ENCODE measurements at places on chromosomes 5 and 9.

DNA sequence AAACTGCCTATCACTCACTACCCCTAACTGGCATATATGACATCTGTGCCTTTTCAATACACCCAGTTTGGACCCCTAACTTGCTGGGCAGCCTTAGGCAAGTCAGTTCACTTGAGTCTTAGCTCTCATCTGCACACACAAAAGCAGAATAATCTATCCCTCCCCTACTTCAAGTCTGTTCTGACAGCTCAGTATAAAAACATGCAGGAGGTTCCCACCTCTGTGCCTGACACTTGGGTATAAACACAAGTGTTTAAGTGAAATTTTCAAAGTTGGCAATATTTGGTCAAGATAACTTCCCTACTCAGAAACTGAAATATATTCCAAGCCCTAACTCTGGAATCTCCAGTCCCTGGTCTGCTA, 12.6 kb downstream of the HNRNPH1 start:
- no peak for DNase-seq

DNA sequence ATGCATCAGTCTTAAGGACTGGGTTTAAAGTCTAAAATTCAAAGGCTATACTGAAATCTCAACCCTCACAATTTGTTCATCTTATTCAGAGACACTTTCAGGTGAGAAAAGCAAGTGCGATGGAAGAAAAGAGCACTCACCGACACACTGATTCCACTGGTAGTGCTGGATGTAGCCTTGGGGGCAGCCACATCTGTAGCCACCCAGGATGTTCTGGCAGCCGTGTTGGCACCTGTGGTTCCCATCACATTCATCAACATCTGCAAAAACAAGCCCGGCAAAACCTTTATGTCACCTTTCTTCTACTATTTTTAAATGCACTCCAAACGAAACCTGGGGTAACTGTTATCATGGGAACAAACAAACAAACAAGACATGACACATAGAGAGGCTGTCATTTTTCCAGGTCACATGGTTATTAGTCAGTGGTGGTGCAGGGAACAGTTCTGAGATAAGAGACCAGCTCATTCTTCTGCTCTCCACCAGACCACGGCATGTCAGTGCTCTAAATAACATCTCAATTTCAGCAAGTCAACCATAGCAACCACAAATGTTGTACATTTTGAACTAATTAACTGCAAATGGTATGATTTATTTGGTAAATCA, 188.4 kb downstream of the SLC12A2 start:
- DNase-seq, result no peak

DNA sequence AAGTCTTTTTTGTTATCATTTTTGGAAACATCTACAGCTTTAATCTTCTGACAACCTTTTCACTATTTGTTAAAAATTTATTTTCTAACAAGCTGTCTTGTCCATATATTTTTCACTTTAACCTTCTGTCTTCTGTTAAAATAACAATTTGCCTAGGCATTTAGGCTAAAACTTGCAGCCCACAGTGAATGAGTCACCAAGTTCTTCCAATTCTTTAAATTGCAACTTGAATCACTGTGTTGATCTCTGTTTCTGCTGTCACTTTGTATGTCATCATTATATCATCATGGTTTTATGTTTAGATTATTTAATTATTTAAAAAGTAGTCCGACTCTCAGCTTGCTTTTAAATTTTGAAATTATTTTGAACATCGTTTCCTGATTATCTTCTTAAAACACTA, 473.8 kb upstream of the PTPRD start:
- no peak for DNase-seq

DNA sequence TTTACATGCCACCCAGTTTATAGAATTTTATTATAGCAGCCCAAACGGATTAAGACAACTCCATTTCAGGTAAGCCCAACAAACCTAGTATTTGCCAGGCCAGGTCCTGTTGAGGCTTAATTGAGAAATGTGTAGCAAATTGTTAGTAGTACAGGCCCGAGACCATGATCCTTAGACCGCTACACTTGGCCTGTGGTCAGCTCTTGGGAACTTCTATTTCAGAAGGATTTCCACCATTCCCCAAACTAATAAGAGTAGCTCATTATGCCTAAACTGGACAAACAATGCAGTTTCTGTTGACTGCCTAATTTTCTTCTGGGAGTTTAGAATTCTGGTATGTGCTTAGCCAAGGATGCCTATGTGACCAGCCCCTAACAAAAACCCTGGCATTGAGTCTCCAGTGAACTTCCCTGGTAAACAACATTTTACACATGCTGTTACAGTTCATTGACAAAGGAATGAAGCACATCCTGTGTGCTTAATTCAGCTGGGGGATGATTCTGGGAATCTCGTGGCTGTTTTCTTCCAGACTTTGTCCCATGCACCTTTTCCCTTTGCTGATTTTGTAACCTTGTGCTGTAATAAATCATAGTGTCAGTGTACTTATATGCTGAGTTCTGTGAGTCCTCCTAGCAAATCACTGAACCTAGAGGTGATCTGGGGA, 5.6 kb upstream of the GPX3 start:
- DNase-seq, result no peak

GRCh38 chr5:4740156-4740555, 400.0 kb upstream of the ADAMTS16 start:
- DNase-seq, result no peak

DNA sequence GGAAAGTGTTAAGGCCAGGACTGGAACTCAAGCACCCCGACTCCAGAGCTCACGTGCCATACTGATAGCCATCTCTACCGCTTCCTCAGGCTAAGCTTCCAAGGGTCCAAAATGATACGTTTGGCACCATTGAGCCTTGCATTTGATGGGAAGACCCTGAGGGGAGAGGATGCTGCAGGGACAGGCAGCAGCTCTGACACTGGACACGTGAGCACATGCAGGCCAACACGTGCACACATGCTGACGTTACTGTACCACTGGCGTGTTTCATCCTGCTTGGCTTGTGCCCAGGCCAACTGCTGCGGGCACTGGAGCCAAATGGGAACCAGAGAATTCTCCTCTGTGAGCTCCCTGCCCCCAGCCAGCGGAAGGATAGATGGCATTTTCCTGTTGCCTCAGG, 5.2 kb downstream of the FAT2 start:
- DNase-seq, result no peak

- DNase-seq, result no peak
These were observed 833 bp upstream of the MROH2B start for GRCh38 chr5:41071975-41072374.

DNA sequence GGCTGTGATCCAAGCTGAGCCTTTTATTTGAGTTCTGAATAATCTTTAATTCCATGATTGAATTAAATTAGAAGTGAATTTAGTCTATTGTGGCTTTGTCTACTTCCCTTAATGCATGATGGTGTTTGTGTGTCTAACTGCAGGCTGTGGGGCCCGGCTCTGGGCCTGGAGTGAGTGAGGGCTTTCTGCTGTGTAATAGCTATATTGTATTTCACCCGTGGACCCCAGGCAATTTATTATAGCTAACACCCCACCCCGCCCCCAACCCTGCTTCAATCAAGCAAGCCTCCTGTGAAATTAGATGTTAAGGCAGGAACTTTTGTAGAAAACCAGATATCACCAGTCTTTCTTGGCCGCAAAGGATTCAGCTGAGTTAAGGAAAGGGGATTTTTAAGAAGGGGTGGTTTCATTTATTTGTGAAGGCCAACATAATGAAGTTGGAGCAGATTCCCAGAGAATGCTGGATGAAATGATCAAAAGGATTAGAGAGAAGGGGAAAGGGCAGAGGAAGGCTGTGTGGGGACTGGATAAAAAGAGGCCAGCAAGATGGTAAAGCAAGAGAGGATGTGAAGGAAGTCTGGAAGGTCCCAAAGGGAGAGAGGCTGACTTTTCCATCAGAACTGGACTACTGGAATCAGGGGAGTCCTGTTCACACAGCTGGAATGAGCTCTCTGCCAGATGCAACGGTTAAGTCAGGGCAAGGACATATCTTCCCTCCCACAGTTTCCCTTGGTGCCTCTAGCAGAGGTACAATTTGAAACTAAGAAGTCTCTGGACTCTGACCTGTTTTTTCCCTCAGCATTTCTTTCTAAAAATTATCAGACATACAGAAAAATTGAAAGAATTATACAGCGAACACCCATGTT, 125.3 kb upstream of the SAP30L start:
- DNase-seq, result no peak

GRCh38 chr5:137741718-137742117, 5.8 kb upstream of the KLHL3 start:
- DNase-seq, result no peak

DNA sequence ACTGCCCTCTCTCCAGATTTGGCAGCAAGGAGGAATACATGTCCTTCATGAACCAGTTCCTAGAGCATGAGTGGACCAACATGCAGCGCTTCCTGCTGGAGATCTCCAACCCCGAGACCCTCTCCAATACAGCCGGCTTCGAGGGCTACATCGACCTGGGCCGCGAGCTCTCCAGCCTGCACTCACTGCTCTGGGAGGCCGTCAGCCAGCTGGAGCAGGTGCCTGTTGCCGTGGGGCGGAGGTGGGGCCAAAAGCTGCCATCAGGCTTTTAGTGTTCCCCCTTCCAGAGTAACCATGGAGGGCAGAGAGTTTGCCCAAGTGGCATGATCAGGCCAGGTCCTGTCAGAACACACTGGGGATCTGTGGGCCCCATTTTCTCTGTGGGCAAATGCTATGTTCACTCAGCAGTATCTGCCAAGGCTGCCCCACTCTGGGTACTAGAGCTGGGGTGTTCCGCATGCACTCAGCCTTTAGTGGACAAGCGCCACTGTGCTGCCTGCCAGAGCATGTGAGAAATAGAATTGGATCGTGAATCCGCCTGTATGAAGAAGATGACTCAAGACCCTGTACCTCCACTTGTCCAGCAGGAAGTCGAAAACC, 117.1 kb downstream of the DAB2IP start:
- DNase-seq, result no peak

GRCh38 chr5:159759791-159760290, 156.4 kb upstream of the ADRA1B start:
- DNase-seq, result no peak

GRCh38 chr5:151598984-151599383, 7.9 kb upstream of the FAT2 start:
- no peak for DNase-seq

GRCh38 chr5:53730943-53731342, 170.5 kb downstream of the NDUFS4 start:
- no peak for DNase-seq

GRCh38 chr9:110320651-110321445, 16.8 kb downstream of the TXNDC8 start:
- no peak for DNase-seq

- DNase-seq, result no peak
These were observed 44.6 kb downstream of the TSSK1B start for GRCh38 chr5:113390224-113390623.

DNA sequence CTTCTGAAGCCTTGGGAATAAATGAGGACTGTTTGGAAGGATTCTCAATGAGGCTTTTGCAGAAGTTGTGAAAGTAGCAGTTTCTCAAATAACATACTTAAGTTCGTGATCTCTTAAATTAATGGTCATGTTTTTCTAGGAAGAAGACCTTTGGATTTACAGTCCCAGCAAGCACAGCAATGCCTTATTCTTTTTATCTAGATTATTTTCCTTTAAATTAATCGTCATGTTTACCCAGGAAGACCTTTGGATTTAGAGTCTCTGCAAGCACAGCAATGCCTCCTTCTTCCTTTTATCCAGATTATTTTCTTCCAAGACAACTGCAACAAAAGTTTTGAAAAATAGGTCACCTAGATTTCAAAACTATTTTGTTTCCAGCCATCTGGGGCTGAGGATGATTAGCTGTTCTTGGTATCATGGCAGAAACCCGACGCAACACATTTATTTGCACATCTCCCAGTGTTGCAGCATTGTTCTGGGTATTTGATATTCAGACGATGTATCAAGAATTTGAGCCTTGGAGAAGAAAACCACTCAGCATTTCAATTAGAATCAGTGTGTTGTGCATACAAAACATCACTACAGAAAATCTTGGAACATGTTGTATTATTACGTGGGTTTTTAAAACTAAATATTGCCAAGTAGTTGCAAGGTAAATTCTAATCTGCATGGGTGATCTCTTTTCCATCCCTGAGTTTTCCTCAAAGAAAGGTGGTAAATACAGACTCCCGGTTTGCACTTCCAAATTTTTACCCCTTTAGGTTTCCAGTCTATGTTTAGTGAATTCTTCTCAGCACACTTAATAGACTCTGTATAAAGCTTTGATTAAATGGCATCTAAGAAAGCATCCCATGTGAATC, 50.9 kb downstream of the JAKMIP2 start:
- no peak for DNase-seq

DNA sequence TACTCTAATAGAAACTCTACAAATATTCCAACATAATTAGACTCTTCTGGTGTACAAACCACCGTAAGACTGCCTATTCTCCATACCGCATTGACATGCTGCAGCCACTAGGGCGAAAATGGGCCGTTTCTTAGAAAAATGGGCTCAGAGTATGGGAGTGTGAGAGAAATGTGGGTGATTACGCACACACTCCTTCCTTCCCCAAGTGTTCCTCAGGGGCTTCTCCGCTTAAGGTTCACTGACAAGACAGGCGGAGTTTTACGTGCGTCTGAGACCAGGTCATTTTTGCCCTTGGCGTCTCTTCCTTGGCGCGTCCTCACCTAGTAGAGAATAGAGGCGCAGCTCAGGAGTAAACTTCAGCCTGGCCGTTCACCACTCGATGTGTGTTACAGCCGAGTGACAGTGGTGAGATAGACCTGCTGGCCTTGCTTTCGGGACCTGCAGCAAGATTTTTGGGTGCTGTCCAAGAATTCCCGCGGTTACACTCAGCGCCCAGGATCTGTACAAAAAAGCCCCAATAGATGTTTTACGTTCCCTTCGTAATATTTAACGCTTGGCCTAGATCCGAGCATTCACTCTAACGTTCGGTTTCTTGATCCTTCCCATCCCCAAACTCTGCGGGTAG, 1.8 kb upstream of the NTRK2 start:
- DNase-seq, result no peak

DNA sequence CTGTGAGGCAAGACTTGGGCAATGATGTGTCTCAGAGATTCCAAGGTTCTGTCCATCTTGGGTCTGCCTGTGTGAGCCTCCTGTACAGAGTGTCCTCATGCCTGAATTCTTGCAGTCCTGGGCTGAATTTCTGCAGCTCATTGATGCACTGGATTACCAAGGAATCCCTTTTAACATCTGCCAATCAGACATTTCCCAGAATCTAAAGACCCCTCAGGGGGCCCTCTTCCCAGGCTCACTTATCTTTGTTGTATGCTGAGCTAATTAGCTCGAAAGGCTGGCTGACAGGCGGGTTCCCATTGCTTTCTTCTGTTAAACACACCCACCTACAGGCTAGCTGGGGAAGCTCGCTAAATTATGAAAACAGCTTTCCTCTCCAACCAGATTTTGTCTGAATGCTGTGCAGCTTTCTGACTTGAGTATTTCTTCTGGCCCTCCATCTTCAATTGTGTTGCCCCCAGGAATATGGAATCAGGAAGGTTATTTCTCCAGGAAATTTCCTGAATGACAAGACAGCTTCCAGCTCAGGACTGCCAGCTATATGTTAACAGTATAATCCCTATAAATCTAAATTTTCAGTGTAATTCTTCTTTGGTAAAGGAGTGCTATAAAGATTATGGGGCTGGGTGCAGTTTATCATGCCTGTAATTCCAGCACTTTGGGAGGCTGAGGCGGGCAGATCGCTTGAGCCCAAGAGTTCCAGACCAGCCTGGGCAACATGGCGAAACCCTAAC, at the start of gene LIX1:
Gene LIX1 (minus strand): TSS at position 91 of the 734 bp plus-strand sequence. CDS start 35 bp downstream, at position 56.
- no peak for DNase-seq

Measured in stimulated activated CD4-positive, alpha-beta T cell treated with anti-CD3 and anti-CD28 coated beads, Interleukin-12 subunit alpha, Interleukin-12 subunit beta, amount 100 ng/mL, for 48 hours (primary cell).